NCI-H1417 treated with DMSO at 0.1 percent for 48 hours (cell line): ENCODE measurements at places on chromosomes 7 and 10.

DNA sequence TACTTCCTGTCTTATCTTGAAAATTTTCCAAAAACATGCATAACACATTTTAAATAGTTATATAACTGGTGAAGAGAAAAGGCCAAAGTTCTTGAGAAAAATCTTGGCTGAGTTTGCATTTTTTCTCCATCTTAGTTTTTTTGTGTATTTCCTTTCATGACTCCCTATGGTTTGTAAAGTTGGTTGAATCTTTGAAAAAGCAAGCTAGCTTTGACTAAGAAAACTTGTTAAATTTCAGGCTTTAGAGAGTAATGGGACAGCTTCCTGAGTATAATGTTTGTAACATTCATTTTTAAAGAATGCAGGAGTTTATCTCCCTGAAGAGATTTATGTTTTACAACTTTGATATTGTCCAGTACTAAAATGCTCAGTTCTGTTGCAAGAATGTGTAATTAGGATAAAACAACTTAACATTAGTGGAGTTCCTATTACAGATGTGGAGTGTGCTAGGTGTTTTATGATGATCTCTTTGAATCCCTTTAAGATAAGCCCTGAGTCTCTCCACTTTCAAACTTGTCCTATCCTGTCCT lies 11.1 kb upstream of the HERPUD2 start:
- no peak for DNase-seq

DNA sequence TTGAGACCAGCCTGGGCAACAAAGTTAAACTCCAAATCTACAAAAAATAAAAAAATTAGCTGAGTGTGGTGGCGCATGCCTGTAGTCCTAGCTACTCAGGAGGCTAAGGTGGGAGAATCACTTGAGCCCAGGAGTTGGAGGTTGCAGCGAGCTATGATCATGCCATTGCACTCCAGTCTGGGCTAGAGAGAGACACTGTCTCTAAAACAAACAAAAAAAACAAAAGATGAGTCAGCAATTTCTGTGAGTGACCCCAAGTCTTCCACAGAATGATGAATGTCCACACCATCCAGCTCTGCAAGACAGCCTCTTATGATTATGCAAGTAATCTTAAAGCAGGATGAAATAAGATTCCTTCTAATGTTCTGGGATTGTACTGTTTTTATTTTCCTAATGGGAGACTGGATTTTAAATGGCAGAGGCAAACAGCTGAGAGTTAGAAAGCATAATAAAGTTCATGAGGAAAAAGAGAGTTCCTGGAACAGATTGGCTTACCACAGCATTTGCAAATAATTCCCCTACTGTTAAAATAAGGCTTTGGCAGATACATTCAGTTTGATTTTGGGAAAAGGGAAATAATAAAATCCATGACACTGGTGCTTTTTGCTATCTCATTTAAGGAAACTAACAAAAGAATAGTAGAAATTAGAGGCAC lies 18.9 kb upstream of the PRKAR2B start:
- DNase-seq: no peak

- DNase-seq: no peak
Observed at GRCh38 chr10:132229834-132230556, 43.2 kb downstream of the DPYSL4 start.

- DNase-seq: no peak
Observed at GRCh38 chr10:125093974-125094705, 66.2 kb downstream of the CTBP2 start.

GRCh38 chr7:72413290-72413689 lies 1.2 kb upstream of the CALN1 start:
- DNase-seq: no peak

GRCh38 chr7:82286798-82287140 lies 156.8 kb downstream of the CACNA2D1 start:
- peak; percentile 62 for DNase-seq

GRCh38 chr7:31917256-31917655 lies 153.0 kb downstream of the PDE1C start:
- no peak for DNase-seq

DNA sequence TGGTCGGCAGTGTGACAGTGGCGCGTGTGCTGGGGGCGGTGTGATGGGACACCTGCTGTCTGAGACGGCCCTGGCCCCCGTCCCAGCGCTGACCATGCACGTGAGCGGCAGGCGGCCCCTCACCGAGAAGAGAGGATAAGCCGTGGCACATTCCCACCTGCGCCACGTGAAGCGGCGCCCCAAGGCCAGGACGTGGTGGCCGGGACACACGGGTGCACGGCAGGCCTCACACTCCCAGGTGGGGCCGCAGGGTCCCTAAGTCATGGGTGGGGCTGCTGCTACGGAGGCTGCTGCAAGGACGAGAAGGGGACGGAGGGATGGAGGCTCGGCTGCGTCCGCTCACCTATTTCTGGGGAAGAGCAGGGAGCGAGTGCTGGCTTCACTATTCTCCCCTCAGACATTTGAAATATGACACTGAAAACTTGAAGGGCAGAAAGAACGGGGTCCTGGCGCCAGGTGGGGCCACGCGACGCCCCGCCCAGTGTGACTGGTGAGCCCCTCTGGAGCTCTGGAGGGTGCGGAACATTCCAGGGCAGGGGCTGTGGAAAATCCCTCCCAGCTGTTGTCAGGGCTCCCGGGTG lies 7.5 kb downstream of the CYP2W1 start:
- no peak for DNase-seq

DNA sequence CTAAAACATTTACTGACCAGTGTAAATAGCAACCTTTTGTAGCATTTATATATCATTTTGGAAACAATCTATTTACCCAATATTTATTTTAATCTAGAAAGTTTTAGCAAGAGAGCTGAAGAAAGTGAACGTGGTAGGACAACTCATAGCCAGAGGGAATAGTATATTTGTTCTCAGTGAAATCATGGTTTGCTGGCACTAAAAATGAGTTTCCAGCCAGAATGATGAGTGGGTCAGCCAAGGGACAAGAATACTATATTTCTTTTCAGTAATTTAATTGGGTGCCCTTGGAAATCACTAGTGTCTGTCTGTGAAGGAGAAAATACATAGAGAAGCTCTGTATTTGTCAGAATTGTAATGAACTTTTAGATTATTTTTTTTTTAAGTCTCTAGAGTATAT lies 74.9 kb downstream of the MINPP1 start:
- DNase-seq: no peak

GRCh38 chr10:48464121-48464870 lies 140.6 kb downstream of the ARHGAP22 start:
- DNase-seq: no peak

- peak; percentile 84 for DNase-seq
Observed at GRCh38 chr7:47428052-47428767, 153.7 kb downstream of the TNS3 start.

- no peak for DNase-seq
Observed at GRCh38 chr10:50407076-50407801, 155.9 kb upstream of the ASAH2 start.
